Cardiac muscle cell (in vitro differentiated cells and primary cell): ENCODE measurements at places on chromosomes 1 and 21. TPM values are rescaled to one million over a fixed set of nuclear protein-coding genes. Genes with fewer than 3 reads are reported as not detected.

The PGLYRP4 gene
- 0.33 TPM in 1 of 2 replicates, not detected in the other for polyA plus RNA-seq

The CLDN14 gene
- polyA plus RNA-seq, result not detected in 2 replicates

The WDR64 gene
- not detected in 2 replicates for polyA plus RNA-seq

The CLCNKA gene
- 12.8 and 25.5 TPM in 2 replicates for polyA plus RNA-seq

The AIRE gene
- polyA plus RNA-seq, result not detected in 2 replicates

- H3K27me3 ChIP-seq, result no peaks in the 10 kb centered on the region
- no peaks in the 10 kb centered on the region for H3K36me3 ChIP-seq
- H3K4me1 ChIP-seq, result peaks cover 12% of the 10 kb centered on the region
- no peak overlapping the region for H3K4me3 ChIP-seq
- no peak overlapping the region for H3K27ac ChIP-seq
- DNase-seq, result no peak
Measured at GRCh38 chr1:213389061-213389581, 338.1 kb downstream of the RPS6KC1 start.

- H3K36me3 ChIP-seq, result no peaks in the 10 kb centered on the region
- H3K27me3 ChIP-seq, result no peaks in the 10 kb centered on the region
- H3K4me1 ChIP-seq, result no peaks in the 10 kb centered on the region
- no peak overlapping the region for H3K27ac ChIP-seq
- H3K4me3 ChIP-seq, result no peak overlapping the region
- no peak for DNase-seq
Measured at GRCh38 chr1:174923820-174924219, 75.9 kb upstream of the CACYBP start.

- H3K27me3 ChIP-seq, result no peaks in the 10 kb centered on the region
- H3K4me3 ChIP-seq, result no peak overlapping the region
- DNase-seq, result no peak
- H3K27ac ChIP-seq, result no peak overlapping the region
Measured at GRCh38 chr1:235008239-235008638, 120.4 kb downstream of the TOMM20 start.

GRCh38 chr21:41800425-41801320 lies 33.8 kb upstream of the RIPK4 start:
- no peak overlapping the region for H3K4me3 ChIP-seq
- H3K36me3 ChIP-seq, result no peaks in the 10 kb centered on the region
- no peaks in the 10 kb centered on the region for H3K27me3 ChIP-seq
- H3K4me1 ChIP-seq, result no peaks in the 10 kb centered on the region
- no peak for DNase-seq

GRCh38 chr1:42052072-42052699 lies 101.0 kb upstream of the GUCA2B start:
- H3K4me3 ChIP-seq, result no peak overlapping the region
- no peak for DNase-seq
- H3K27ac ChIP-seq, result no peak overlapping the region
- H3K27me3 ChIP-seq, result peaks cover 11% of the 10 kb centered on the region
